ENCODE measurements at places on chromosomes 12 and 14.
A peak's percentile ranks its signal among the peaks of the same experiment; 100 is the strongest.

DNA sequence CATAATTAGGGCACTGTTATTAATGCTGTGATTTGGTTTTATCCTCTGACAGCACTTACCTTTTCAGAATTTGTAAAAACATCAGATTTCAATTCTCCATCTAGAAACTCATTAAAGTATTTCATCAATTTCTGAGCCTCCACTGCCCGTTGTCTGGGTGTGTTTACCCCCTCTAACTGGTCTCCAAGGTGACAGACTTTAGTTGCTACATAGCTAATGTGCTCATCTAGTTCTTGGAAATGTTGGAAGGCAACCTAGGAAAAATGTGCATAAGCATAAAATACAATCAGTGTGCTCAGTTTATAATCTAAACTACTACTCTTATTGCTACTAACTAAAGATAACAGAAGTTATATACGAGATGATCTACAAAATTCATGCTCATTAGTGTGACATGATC is 24.6 kb downstream of the EXOC5 start:
- no peak for DNase-seq

DNA sequence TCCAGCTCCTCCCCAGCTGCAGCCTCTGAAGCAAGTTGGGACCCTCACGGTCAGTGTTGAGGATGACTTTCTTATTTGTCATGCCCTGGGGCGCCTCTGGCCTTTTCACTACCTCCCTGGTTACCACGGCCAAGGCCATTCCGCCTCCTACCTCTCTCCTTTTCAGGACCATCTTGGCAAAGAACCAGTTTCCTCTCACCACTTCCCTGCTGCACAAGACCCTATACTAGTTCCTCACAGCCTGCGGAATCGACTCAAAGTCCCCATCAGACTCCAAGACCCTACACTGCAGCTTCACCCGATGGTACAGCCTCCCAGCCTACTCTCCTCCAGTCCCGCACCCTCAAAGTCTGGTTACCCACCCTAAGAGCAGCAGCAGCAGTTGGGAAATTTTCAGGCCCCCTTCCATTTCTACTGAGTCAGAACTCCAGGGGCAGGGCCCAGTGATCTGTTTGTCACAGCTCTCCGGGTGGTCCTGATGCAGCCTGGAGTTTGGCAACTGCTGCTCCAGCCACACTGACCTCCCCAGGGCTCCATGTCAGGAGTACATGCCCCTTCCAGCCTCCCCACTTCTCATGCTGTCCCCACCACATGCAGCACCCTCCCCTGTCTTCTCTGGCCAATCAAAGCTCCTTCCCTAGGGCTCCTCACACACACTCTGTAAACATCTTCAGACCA is 5.4 kb downstream of the VWF start:
- no peak for DNase-seq

GRCh38 chr14:100747021-100747586 is 20.4 kb downstream of the DLK1 start:
- peak; percentile 36 for DNase-seq

GRCh38 chr12:49970658-49971057 is 2.1 kb upstream of the AQP6 start:
- DNase-seq, result no peak

GRCh38 chr14:20684662-20685456 is 499 bp downstream of the RNASE4 start:
- DNase-seq, result no peak

GRCh38 chr12:76764856-76765255 is 941 bp downstream of the ZDHHC17 start:
- DNase-seq, result peak; percentile 14

GRCh38 chr12:60191676-60192359 is 596.0 kb downstream of the SLC16A7 start:
- DNase-seq, result no peak

- DNase-seq, result no peak
Measured at GRCh38 chr14:58565832-58566231, 71.9 kb upstream of the DACT1 start.

GRCh38 chr14:24430682-24431568 is 1.2 kb downstream of the KHNYN start:
- DNase-seq, result no peak

Measured in NCI-H2171 treated with DMSO at 0.1 percent for 48 hours (cell line).